ENCODE measurements at places on chromosomes 2 and 18. TPM values are rescaled to one million over a fixed set of nuclear protein-coding genes. Genes with fewer than 3 reads are reported as not detected.

- DNase-seq = no peak
These were observed 16.9 kb downstream of the QPCT start for GRCh38 chr2:37361216-37361815.

DNA sequence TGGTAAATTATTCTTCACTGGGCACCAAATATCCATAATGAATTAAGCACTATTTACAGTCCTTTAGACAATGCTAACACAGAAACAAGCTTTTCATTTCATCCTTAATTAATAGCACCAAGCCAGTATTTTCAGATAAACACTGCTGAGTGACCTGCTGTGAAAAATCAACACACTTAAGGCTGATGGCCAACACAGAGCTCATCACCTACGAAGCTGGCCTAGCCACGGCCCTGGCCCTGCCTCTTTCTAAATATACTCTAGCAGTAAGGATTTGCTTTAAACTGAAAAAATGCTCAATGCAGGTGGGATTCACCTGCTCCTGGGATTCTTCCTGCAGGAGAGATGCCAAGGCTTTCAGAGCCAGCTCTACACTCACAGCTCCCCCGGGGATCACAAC lies 18.4 kb downstream of the CYB5A start:
- no peak for DNase-seq

DNA sequence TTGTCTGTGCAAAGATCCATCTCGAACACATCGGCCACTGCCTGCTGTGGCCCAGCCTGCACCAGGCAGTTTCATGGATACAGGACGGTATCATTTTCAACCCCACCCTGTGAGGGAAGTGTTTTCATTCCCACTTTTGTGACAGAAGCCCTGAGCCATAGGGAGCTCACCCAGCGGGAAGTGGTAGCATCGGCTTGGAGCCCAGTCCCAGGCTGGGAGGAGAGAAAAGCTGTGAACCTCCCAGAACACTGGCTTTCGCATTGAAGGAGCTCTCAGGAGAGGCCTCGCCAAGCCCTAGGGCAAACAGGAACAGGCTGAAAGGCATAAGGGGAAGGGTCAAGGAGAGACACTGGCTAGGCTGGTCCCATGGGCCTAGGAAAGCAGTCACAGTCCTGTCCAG lies 166.1 kb downstream of the TFCP2L1 start:
- DNase-seq = peak; percentile 41

GRCh38 chr2:200968162-200968561 lies 4.7 kb upstream of the ORC2 start:
- DNase-seq = no peak

GRCh38 chr2:39608686-39609441 lies 56.9 kb upstream of the TMEM178A start:
- DNase-seq = no peak

GRCh38 chr18:57269756-57270155 lies 82.6 kb upstream of the ST8SIA3 start:
- DNase-seq = no peak

- DNase-seq = no peak
These were observed 90.2 kb upstream of the ODC1 start for GRCh38 chr2:10538224-10538894.

GRCh38 chr2:152826581-152827279 lies 108.3 kb downstream of the ARL6IP6 start:
- no peak for DNase-seq

GRCh38 chr2:161946489-161947107 lies 127.4 kb downstream of the DPP4 start:
- no peak for DNase-seq

DNA sequence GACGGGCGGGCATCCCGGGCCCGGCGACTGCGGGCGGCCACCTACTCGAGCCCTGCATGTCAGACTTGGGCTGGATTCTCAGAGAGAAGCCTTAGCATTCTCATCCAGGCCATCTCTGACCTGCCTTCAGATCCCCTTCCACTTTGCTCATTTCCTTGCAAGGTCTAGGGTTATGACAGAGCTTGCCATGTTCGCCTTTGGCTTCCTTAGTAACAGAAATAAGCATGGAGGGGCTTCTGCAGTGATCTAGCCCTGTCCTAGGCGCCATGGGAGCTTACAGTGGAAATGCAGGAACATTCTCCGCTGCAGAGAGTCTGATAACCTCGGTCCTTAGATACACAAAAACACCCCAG lies 632 bp upstream of the ACVR1 start:
- no peak for DNase-seq

DNA sequence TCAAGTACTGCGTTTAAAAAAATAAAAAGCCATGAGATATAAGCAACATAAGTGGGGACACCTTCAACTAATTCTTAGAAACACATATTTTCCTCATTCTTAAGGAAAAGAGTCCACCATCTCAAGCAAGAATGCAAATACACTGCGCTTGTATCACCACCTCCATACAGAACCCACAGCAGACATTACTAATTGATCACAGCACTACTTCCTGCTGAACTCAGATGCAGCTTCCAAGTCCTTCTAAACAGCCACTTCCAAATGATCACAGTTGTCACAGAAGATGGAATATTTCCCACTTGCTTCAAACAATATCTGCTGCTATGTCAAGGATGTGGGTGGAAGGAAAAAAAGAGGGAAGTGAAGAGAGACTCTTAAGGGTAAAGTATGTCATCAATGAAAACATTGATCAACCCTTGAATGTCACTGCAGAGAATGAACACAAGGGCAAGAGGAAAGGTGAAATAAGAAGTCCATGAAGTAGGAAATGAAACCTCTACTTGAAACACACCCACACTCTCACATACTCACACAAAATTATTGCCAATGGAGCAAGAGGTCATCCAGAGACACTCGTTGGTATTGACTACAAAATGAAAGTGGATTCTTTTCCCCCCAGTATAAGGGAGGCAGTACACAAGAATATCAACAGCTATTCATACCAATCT lies 22.1 kb downstream of the TGFA start:
- no peak for DNase-seq

GRCh38 chr2:199128476-199129229 lies 329.1 kb downstream of the SATB2 start:
- no peak for DNase-seq

DNA sequence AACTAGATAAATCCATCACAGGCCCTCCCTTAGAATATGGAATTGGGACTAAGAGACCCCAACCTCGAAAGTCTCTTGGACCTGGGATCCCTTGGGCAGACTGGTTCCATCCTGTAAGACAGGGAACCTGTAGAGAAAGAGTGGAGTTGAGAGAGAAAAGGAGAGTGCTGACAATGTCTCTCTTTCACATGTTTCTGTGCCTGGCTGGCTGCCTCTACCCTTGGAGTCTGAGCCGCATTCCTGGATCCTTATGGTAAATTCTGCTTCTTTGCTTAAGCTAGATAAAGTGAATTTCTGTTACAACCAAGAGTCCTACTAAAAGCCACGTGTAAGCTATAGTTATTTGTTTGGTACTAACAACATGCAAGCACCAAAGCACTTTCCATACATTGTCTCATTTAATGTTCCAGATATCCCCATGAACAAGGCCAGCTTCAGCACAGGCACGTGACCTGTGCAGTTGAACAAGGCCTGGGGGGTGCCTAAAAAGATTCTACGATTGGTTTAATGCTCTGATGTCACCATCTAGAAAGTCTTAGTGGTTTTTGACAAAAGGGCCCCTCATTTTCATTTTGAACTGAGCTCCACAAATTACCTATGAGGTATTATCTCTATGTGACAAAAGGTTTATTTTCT lies 2.1 kb upstream of the PUM2 start:
- no peak for DNase-seq

GRCh38 chr2:196601430-196602306 lies 37.8 kb upstream of the CCDC150 start:
- peak; percentile 66 for DNase-seq

DNA sequence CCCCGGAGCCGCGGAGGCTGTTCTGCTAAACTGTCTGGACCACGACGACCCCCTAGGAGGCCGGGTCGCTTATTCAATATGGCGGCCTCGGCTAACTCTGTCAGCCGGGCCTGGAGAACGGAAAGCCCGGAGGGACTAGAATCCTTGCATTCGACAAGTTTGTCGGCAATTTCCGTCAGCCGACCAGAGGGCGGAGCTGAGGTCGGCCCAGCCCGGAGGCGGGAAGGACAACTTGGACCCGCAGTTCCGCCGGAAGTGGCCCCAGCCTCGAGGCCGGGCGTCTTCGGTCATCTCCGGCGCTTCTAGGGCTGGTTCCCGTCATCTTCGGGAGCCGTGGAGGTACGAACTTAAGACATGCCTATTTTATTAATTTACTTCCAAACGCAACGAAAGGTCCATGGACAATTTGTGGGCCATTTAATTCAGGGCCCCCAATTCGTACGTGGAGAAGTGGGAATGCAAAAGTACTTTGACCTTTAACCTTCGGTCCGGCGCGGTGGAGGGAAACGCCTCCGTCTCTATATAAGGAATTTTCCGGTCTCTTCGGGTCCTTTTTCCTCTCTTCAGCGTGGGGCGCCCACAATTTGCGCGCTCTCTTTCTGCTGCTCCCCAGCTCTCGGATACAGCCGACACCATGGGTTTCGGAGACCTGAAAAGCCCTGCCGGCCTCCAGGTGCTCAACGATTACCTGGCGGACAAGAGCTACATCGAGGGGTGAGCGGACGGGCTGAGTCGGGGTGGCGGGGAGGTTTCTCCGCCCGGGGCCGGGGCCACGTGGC lies at the start of the genes EEF1B2 and NDUFS1:
Gene EEF1B2 (plus strand): TSS at position 550 of the 779 bp plus-strand sequence. CDS start 85 bp downstream, at position 635.
Gene NDUFS1 (minus strand): TSS at position 99 of the 779 bp plus-strand sequence. CDS start 5,766 bp downstream, outside the sequence.
- peak; percentile 98 for DNase-seq

GRCh38 chr2:97808816-97809215 lies 95.4 kb downstream of the ZAP70 start:
- no peak for DNase-seq

GRCh38 chr2:7539760-7540159 lies 622.5 kb downstream of the RNF144A start:
- no peak for DNase-seq

DNA sequence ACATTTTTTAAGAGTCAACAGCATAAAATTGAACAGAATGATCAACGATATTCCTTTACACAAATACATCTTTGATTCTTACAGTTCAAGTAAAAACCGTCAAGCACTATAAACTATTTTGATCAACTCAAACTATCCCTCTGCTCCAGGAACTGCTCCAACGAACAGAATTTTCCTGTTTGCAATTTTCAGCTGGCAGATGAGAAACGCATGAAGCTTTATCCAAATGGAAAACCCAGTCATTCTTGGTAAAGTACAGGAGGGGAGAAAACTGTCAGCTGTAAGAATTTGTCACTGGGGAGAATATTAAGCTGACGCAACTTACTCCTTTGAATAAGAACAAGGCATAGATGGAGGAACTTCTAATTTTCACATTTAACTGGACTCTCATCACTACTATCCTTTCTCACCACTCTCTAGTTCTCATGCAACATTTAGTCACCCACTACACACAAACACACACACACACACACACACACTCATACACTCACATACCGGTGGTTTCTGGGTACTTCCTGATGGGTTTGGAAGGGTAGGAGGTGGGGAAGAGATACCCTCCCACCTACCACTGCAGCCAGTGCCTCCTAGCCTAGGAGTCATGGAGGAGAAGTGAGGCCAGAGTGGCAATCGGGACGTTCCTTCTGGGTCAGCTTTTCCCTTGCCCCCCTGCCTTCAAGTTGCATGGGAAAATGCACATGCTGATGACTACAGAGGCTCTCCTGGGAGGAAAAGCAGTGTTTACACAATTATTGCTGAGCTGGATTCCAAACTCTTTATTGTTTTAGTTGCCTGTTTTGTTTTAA lies 54.0 kb upstream of the SPATS2L start:
- no peak for DNase-seq

GRCh38 chr2:223230352-223230751 lies 178.4 kb downstream of the KCNE4 start:
- no peak for DNase-seq

GRCh38 chr2:102083393-102083703 lies 59.2 kb upstream of the IL1R1 start:
- no peak for DNase-seq

GRCh38 chr2:10452956-10453904 lies 5.1 kb upstream of the ODC1 start:
- no peak for DNase-seq

GRCh38 chr18:59787998-59788790 lies 91.0 kb upstream of the CCBE1 start:
- DNase-seq = no peak

- no peak for DNase-seq
These were observed 202.4 kb downstream of the FHOD3 start for GRCh38 chr18:36499938-36500337.

GRCh38 chr2:222797261-222797660 lies 63.6 kb upstream of the ACSL3 start:
- no peak for DNase-seq

DNA sequence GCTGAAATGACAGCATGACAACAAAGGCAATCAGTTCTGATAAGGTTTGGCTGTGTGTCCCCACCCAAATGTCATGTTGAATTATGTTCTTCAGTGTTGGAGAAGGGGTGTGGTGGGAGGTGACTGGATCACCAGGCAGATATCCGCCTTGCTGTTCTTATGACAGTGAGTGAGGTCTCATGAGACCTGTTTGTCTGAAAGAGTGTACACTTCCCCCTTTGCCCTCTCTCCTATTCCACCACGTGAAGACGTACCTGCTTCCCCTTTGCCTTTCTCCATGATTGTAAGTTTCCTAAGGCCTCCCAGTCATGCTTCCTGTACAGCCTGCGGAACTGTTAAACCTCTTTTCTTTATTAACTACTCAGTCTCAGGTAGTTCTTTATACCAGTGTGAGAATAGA lies 553.0 kb downstream of the DCDC2C start:
- no peak for DNase-seq

Gene NFU1
- 51.5 TPM for polyA plus RNA-seq

Gene IL1RL1
- polyA plus RNA-seq = 3.0 TPM

Gene PPP4R1
- 33.6 TPM for polyA plus RNA-seq

Gene C2orf72
- 20.4 TPM for polyA plus RNA-seq

Gene CFC1
- polyA plus RNA-seq = 0.29 TPM

Gene FEZ2
- 25.9 TPM for polyA plus RNA-seq

Gene DHRS9
- 107 TPM for polyA plus RNA-seq

Gene CAB39
- polyA plus RNA-seq = 60.2 TPM

Gene CCDC68
- 16.3 TPM for polyA plus RNA-seq

Gene B3GNT7
- polyA plus RNA-seq = 12.0 TPM

Gene RAD51AP2
- polyA plus RNA-seq = not detected

Gene MRO
- polyA plus RNA-seq = 0.46 TPM

Gene HOXD8
- polyA plus RNA-seq = 3.4 TPM

Gene REEP1
- polyA plus RNA-seq = 4.5 TPM

Gene SERPINB11
- not detected for polyA plus RNA-seq

Gene GKN2
- 1.2 TPM for polyA plus RNA-seq

Gene STPG4
- polyA plus RNA-seq = not detected

Gene ALK
- polyA plus RNA-seq = 0.31 TPM

Gene PTPRM
- 3.9 TPM for polyA plus RNA-seq

Gene TRPM8
- polyA plus RNA-seq = not detected

Gene KRTCAP3
- polyA plus RNA-seq = 46.5 TPM

Gene FN1
- 13.6 TPM for polyA plus RNA-seq

Gene ZBTB7C
- polyA plus RNA-seq = 18.6 TPM

Gene USP34
- polyA plus RNA-seq = 23.6 TPM

Measured in sigmoid colon (tissue), 7 donors.